B cell (primary cell): ENCODE measurements at places on chromosomes 6 and 20.

DNA sequence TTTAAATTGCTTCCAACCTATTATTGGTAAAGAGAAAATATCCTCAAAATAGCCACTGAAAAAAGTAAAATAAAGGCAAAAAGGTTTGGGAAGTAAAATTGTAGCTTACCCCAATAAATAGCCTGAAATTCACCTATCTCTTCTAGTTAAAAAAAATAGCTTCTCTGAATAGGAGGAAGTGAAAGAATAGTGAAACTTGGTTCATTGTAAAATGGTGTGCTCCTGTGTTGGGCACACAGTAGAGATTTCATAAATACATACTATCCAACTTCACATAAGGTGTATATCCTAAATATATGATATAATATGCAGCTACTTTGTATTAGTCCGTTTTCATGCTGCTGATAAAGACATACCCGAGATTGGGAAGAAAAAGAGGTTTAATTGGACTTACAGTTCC is 45.3 kb downstream of the CDK19 start:
- DNase-seq, result peak; percentile 41

DNA sequence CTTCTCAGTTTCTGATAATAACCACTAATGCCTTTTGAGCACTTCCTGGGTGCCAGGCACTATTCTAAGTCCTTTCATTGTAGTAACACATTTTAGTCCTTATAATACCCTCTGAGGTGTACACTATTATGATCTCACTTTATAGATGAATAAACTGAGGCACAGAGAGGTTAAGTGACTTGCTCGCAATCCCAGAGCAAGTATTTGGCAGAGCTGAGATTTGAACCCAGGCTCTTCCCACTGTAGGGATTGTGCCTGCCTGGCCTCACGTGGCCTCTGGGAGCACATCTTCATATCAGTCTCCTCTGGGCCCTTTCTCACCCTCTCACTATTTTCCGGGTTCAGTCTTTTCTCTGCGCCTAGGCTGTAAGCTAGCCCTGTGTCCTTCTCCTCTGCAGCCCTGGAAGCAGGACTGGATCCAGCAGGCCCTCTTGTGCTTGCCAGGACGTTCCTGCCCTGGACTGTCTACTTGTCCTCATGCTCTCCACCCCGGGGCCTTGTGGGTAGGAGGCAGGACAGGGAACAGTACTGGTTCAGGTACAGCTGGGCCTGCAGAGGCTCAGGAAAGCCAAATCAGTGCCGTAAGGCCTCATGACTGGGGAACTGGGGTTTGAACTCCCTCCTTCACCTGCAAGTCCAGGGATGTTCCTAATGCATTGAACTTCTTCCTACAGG is 139.6 kb downstream of the VEGFA start:
- DNase-seq, result no peak

GRCh38 chr6:140208286-140208685 is 833.8 kb upstream of the CITED2 start:
- no peak for DNase-seq

DNA sequence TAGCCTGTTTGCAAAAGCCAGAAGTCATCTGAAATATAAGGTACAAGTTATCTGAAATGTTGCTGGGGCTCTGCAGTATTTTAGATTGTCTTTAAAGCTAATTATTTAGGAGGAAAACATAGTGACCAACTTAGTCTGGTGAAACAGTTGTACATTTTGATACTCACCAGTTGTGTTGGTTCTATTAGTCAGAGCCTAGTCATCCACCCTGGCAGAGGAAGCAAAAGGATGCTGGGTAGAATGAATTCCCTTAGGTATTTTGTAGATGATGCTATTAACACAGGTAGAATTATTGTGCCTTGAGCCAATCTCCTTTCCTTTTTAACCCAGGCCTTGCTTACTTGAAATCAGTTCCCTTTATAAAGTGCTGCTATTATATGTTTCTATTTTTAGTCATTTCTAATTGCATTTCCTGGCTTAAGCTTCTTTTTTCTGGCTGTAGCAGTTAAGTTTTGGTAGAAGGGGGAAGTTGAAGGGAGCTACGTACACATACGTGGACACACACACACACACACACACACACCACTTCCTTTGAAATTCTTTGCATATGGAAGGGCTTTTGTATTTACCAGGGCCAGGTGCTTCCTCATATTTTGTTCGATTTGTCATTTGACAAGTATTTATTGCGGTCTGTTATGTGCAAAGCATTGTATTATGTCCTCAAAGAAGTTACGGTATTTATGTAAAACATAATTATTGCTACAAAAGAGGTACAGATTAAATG is 82.4 kb downstream of the RTN4IP1 start:
- DNase-seq, result peak; percentile 86

DNA sequence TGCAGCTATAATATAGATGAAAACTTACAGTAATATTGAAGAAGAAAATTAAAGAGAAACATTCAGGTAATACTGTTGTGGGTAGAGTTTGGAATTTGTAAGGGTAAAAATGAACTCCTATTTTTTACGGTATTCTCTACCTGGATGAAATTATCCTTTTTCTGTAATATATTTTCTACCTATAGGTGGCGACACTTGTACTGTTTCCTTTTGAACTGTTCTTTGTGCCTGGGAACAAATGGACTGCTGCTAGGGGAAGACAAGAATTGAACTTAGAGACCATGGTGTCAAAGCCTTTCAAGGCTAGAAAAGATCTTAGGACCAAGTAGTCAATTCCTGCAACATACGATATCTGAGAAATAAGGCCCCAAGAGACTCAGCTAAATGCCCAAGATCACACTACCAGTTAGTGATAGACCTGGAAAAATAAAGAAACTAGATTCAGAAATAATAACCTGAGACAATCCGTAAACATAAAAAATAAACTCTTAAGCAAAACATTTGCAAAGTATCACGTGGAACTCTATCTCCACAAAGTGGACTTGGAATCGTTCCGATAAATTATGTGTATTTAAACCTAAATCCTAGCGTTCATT is 383.8 kb downstream of the TFAP2A start:
- DNase-seq, result no peak

DNA sequence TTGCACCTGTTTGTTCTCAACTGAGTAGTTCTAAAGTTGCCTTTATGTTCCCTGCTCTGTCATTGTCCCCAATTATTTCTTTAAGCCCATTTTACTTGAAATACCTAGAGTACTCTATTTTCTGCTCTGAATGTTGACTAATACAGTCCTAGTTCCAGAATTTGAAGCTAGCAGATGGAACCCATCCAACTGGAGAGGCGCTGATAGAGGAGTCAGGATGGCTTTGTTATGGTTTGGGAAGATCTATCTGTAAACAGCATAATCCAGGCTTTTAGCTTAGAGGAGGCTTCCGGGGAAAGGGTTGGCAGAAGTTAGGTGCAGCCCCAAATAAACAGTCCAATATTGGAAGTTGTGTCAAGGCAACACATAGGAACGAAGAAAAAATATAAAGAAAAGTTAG is 927.7 kb downstream of the TFAP2A start:
- DNase-seq, result no peak

- DNase-seq, result no peak
Observed at GRCh38 chr6:143629104-143630080, 48.4 kb upstream of the PHACTR2 start.

GRCh38 chr6:105601541-105602236 is 198.8 kb upstream of the PREP start:
- DNase-seq, result peak; percentile 8

DNA sequence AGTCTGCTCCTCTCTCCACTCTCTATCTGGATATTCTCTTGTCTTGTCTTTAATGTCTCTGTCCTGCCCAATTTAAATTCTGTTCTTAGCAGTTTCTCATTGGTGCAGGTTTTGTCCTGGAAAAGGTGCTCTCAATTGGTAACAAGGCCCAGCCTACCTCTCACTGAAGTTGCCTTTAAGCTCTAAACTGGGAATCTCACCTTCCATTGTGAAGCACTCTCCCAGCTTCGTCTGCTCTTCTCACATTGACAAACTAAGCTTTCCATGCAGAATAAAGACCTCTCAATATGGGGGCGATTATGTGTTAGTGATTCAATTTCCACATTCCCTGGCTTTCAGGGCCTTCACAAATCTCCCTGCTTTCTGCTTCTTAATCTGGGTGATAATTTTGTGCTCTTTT is 1712.2 kb downstream of the GRIK2 start:
- DNase-seq, result no peak

- no peak for DNase-seq
Observed at GRCh38 chr6:121780325-121781321, 345.2 kb downstream of the GJA1 start.

DNA sequence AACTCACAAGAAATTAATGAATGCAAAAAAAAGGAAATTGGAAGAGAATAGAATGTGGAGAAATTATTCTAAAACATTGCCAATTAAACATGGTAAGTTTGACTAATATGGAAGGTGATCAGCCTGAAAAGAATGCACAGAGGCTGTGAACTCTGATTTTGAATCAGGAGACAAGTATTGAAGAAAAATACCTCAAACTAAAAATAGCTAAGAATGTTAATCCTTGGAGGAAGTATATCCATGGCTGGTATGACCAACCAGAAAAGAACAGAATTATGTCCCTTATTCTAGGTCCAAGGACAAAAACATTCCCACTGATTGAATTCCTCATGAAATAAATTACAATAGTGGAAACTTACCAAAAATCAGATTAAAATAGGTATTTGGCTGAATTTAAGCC is 7.3 kb upstream of the RIMS1 start:
- no peak for DNase-seq

DNA sequence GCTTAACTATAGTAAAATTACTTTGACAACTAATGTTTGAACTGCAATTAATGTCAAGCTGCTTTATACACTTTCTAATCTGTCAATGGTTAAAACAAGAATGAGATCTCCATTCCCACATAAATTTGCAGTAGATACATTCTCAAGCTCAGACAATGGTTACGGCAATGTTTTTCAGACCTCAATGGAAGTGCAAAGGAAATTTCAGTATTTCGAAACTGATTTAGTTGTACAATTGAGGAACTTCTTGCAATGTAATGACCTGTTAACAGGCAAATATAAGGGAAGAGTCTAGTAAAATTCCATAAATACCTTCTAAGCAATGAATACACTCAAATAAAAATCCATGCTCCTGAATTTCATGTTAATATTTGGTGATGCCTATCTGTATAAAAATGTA is 94.7 kb downstream of the ADTRP start:
- no peak for DNase-seq
